ENCODE measurements at places on chromosomes 5 and 9.

DNA sequence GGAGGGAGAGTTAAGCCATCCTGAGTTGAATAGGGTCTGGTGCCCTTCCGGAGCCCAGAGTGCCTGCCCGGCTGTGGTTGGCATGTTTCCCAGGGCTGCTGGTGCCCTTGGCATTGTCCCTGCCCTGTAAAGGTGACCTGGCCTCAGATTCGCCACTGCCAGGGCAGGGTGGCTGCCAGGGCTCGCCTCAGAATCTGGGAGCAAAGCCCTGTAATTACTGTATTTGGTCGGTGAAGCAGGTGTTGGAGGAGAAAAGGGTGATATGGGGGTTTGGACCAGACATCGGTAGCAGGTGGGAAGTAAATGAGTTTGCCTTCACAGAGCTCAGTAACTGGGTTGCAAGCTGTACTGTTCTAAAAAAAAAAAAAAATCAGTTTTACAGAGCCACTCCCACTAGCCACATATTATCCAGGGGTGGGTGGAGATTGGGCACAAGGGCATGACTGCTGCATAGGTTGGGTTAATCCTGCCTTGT lies 47.6 kb downstream of the RGS3 start:
- no peak for DNase-seq

- DNase-seq: no peak
Measured at GRCh38 chr9:79043916-79044315, 527.8 kb upstream of the TLE4 start.

GRCh38 chr9:129836311-129837007 lies 1.2 kb downstream of the USP20 start:
- no peak for DNase-seq

DNA sequence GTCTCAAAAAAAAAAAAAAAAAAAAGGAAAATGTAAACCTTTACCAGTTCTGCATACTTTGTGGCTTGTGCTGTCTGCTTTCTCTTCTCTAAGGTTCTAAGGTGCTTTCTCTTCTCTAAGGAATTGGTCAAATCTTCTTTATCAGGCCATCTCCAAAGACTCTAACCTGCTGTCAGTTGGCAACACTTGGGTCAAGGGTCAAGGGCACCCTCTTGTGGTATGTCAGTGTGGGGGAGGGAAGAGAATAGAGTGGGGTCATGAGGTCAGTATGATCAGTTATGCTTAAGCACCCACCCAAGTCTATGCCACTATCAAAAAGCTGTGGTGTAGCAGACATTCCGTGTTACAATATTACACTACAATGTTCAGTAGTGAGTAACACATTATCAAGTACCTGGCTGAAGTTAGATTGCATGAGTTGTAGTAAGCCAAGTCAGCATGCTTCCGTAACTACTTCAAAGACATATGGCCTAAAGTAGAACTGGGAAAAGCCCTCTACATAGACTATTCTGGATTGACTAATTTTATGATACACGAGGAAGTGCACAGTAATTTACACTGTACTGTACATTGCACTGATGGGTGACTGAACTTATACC lies 25.0 kb upstream of the CCL28 start:
- DNase-seq: no peak

GRCh38 chr9:21251190-21251589 lies 11.4 kb upstream of the IFNA14 start:
- no peak for DNase-seq

- no peak for DNase-seq
Measured at GRCh38 chr5:163440954-163441353, 3.6 kb downstream of the CCNG1 start.

GRCh38 chr5:57780306-57780960 lies 297.8 kb upstream of the ACTBL2 start:
- DNase-seq: peak; percentile 84

GRCh38 chr9:127096208-127096607 lies 26.2 kb downstream of the ANGPTL2 start:
- no peak for DNase-seq

DNA sequence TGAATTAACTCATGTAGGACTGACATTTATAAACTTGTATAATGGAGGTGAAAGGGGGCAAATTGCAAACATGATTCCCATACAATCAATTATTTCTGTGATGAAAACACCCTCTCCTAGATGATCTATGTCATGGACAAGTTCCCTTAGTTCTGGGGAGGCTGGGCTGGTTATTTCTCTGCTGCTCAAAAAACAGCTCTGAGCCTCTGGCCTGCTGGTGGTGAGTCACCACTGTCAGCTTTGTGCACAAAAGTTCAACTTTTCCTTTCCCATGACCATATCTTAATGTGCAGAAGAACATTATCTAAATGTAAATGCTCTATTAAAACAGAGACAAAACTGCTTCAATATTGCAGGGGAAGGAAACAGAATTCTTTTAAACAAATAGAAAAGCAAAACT lies 85.0 kb downstream of the HMHB1 start:
- DNase-seq: no peak

DNA sequence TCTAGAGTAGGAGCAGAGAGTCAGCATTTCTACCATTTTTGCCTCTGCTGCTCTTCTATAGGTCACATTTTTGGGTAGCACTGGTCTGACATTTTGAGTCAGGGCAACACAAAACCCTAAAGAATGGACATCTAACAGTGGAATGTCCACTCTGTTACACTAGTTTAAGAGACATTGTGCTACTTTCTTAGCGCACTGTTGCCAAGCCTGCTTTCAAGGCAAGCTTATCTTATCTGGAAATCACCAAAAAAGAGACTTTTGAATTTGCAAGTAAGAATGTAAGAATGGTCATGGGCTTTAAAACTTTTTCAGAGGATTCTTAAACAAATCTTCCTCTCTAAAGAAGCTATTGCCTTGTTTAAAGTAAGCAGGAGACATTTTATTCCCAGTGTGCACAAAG lies 73.0 kb upstream of the STARD4 start:
- no peak for DNase-seq

DNA sequence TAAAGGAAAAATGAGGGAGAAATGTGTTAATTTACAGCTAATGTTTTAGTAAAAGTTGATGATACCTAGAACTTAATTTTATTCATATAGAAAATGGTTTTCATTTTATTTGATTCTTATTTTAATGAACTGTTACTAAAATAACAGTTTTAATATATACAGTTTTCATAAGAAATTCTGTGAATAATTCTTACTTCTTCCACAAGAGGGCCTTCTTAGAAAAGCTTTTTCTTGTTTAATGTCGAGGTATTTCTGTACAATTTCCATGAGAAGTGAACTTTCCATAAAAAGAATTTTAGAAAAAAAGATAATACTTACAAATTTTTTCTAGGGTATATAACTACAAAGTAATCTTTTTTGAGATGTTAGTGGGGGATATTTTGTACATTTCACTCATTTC lies 73.9 kb downstream of the KLF9 start:
- DNase-seq: no peak

DNA sequence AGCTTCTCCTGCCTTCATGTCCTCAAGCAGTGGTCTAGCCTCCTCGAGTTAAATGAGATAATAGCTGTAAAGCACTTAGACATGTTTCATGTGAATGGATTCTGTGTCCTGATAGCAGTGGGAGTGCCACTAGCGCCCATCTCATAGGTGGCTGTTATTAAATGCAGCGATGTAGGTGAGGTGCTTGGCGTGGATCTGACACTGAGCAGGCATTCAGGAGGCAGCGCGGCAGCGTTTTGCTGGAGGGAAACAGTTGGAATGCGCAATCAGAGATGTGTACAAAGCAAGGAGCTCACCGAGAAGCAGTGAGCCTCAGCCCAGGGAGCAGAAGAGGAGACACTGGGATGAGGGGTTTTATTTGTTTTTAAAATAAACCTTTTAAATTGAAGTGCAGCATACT lies 106.6 kb downstream of the RGS3 start:
- DNase-seq: peak; percentile 60

DNA sequence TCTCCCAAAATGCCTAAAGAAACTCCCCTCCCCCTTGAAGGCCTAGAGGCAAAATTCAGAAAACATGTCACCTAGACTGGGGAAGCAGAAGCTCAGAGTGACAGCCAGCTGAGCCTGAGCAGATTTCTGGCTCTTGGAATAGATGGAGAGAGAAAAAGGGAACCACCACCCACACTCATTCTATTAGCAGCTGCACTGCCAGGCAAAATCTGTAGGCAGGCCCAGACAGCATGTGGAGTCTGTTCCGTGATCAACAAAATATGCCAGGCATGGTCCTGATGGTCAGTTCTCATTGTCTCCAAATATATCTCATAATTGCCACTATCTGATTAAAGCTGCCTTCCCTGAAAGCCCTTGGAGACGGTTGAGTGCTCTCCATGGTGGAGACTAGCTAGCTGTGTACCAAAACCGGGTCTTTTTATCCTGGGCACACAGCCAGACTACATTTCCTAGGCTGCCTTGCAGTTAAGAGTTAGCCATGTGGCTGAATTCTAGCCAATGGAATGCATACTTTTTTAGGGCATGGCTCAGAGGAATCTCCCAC lies 131.7 kb upstream of the GPR151 start:
- DNase-seq: no peak

- DNase-seq: no peak
Measured at GRCh38 chr5:178839319-178839704, 20.4 kb upstream of the ZNF354B start.

DNA sequence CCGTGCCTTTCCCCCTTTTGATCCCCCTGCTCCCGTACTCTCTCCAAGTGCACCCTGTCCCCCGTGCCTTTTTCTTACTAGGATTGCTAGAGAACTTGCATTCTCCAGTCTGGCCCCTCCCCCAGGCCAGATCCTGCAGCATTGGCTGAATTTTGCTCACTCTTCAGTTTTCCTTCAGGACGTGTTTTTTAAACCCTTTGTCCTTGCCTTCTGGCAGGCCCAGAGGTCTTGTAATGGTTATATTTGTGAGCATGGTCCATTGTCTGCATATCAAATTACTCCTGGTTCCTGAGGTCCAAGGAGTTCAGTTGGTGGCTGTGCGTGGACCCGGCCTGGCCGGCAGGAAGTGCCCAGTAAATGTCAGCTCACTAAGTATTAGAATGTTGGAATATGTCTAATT lies 606 bp downstream of the TBC1D13 start:
- no peak for DNase-seq

- no peak for DNase-seq
Measured at GRCh38 chr9:132783006-132783405, 95.1 kb downstream of the AK8 start.

DNA sequence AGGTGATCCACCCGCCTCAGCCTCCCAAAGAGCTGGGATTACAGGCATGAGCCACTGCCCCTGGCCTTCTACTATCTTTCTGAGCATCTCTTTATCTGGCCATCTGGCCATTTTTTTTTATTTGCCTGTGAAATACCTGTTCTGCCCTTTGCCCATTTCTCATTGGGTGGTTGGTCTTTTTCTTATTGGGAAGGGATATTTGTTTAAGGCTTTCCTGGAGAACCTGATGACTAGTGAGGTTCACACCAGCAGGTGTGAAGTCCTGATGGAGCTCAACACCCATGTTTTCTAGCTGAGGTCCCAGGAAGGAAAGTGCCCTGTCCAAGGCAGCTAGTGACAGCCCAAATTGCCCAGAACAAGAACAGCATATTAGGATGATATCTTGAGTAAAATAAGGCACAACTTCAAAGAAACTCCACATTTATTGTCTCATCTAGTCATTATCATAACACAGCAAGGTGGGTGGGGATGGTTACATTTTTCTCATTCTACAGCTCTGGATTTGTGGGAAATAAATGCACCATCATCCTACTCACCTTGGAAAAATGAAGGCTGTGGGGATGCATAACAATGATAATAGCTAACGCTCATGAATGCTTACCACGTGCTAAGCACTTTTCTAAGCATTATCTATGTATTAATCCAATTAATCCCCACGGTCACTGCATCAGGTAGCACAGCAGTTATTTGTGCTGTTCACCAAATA lies 20.3 kb downstream of the SLC36A3 start:
- DNase-seq: no peak

DNA sequence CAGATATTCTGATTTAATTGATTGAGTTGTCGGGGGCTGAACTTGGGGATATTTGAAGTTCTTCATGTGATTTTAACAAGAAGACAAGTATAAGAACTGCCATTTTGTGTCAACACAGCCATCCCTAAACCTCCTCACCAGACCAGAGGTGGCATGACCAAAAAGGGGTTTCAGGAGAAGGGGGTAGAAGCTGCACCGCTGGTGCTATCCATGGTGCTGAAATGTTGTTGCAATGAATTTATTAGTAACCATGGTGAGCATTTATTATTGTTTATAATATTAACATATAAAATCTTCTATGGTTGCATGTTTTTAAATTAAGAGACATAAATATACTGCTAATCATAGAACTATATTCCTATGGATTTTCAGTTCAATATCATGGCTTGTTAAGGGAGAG lies 72.3 kb downstream of the GNA14 start:
- no peak for DNase-seq

- DNase-seq: no peak
Measured at GRCh38 chr9:111731928-111732327, 62.8 kb downstream of the SHOC1 start.

- no peak for DNase-seq
Measured at GRCh38 chr5:91474201-91474600, 91.1 kb upstream of the ARRDC3 start.

GRCh38 chr9:4070266-4070665 lies 229.6 kb downstream of the GLIS3 start:
- no peak for DNase-seq

GRCh38 chr5:321230-321725 lies at the start of gene AHRR:
Gene AHRR (plus strand): TSS chr5:321714. CDS start chr5:343903, 22,189 bp downstream.
- DNase-seq: no peak

GRCh38 chr5:173726846-173727557 lies 110.6 kb upstream of the BOD1 start:
- DNase-seq: no peak

GRCh38 chr5:83345423-83345822 lies 126.1 kb upstream of the VCAN start:
- DNase-seq: no peak

- no peak for DNase-seq
Measured at GRCh38 chr5:180160215-180160614, 48.8 kb downstream of the RASGEF1C start.

Measured in lower leg skin (tissue), 4 donors.